ENCODE measurements at places on chromosomes 12 and 14. TPM values are rescaled to one million over a fixed set of nuclear protein-coding genes. Genes with fewer than 3 reads are reported as not detected.
A peak's percentile ranks its signal among the peaks of the same experiment; 100 is the strongest.

DNA sequence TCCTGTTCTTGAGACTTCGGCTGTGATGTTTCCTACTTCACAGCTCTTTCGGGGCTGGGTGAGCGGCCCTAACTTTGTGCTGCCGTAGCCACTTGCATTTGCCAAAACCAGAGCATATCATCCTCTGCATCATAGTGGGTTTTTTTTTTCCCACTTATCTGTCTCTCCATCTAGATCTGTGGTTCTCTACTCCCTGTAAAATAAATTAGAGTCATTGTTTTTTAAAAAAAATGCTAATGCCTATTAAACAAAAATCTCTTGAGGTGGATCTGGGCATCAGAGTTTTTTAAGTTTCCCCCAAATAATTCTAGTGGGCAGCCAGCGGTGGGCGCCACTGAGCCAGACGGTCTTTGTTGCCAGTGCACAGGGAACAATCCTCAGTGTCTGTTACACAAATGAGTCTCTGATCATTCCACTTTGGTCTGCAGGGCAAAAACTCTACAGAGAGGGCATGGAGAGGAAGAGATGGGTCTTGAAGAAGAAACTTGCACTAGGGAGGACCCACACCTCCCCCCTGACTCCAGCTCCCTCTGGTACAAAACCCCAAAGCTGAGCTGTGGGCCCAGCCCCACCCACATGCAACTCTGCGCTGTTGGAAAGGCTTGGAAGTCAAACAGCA lies 62.4 kb upstream of the BCL2L14 start:
- no peak for DNase-seq

DNA sequence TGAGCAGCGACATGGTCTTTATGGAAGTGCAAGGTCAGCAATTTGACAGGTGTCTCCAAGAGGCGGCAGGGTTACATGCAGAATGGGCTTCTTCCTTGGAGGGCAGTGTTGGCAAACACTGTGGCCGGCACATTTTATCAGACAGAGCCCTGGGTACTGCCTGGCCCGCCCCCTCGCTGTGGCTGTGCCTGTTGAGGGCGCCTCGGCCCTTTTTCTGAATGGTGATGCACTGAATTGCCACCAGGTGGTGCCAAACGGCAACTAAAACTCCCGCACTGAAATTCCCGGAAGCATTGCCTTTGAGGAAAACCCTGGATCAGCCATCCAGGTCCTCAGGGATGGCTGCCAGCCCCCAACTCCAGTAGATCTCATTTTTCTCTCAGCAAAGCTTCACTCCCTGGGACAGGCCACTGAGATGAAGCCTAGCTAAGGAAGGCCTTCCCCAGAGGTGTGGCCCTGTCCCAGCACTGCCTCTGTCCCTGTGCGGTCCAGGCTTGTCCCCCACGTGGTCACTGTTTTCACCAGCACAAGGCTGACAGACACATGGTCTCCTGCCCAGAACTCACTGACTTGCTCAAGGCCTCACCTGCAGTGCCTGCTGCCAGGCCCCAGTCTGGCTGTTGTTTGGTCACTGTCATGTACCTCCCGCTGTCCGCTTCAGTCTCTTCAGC lies 73.6 kb downstream of the TESC start:
- DNase-seq = peak; percentile 84

- no peak for DNase-seq
These were observed 74.4 kb upstream of the ANO4 start for GRCh38 chr12:100720016-100720654.

DNA sequence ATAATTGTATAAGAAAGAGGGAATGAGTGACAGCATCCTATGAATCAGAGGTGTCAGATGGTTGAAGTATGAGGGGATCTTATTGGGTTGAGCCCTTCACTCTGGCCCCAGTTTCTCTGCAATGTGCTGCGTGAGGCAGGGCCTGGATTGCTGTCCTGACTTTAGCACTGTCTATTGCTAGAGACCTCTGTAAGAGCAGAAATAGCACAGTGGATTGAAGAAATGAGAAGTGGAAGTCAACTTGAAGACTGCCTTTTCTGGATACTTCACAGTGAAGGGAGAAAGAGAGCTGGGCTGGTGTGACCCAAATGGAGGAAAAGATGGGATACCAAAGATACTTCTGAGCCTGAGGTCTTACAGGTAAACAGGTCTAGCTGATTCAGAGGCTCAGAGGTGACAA lies 5.8 kb downstream of the ASCL4 start:
- DNase-seq = no peak

- no peak for DNase-seq
These were observed 82.8 kb downstream of the CRACR2A start for GRCh38 chr12:3670083-3670620.

DNA sequence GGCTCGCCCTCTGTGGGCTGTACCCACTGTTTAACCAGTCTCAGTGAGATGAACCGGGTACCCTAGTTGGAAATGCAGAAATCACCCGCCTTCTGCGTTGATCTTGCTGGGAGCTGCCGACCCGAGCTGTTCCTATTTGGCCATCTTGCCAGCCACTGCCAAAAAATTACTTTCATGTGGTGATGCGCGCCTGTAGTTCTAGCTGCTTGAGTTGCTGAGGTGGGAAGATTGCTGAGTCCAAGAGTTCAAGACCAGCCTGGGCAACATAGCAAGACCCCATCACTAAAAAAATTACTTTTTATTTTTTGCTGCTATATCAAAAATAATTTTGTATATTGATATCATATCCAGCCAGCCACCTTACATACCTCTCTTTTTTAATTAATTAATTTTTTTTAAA lies 18.4 kb downstream of the BRMS1L start:
- DNase-seq = no peak

GRCh38 chr12:66636771-66637170 lies 42.1 kb downstream of the GRIP1 start:
- peak; percentile 68 for DNase-seq

DNA sequence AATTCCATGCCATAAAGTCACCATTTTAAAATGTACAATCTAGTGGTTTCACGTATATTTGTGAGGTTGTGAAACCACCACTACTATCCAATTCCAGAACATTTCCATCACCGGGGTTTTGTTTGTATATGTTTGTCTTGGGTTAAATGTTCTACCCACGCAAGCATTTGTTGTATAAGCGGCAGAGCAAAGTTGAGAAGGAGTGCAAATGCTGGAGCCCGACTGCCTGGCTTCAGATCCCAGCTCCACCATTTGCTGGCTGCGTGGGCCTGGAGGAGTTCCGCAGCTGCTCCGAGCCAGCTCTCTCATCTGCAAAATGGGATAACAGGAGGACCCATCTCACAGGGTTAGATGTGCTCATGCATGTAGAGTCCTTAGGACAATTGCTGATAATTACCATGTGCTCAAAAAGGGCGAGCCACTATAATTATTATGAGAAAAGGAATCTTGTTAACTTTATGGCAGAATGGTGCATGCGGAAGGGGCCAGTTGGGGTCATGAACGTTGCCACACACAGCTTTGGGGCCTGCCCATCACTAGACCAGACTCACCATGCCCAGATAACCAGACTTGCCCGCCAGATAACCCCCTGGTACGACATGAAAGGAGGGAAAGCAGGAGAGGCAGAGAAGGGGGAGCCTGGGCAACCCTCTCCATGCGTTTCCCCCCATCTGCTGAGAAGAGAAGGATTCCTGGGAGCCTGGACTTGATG lies 6.4 kb downstream of the ACTN1 start:
- DNase-seq = peak; percentile 63

- DNase-seq = no peak
These were observed at the start of gene BIN2 for GRCh38 chr12:51323966-51324895. Gene BIN2 (minus strand): TSS chr12:51324174. CDS start chr12:51324102, 72 bp downstream.

GRCh38 chr12:122757568-122757967 lies 4.9 kb downstream of the DENR start:
- DNase-seq = no peak

DNA sequence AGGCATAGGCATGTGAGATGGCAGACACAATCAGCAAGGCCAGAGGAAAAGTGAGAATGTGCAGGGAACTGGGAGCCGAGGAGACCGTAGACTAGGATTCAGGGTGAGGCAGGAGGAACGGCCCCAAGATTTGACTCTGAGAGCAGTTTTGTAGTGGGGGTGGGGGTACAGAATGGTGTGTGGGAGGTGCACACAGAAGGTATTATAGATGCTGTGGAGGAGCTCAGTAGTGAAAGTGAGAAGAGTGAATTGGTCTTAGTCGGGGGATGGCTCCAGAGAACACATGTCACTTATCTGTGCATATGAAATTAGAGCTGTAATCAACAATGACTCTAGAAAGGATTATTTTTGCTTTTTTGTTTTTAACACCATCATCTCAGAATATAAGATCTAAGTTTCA lies 11.9 kb downstream of the ZNF664 start:
- DNase-seq = no peak

DNA sequence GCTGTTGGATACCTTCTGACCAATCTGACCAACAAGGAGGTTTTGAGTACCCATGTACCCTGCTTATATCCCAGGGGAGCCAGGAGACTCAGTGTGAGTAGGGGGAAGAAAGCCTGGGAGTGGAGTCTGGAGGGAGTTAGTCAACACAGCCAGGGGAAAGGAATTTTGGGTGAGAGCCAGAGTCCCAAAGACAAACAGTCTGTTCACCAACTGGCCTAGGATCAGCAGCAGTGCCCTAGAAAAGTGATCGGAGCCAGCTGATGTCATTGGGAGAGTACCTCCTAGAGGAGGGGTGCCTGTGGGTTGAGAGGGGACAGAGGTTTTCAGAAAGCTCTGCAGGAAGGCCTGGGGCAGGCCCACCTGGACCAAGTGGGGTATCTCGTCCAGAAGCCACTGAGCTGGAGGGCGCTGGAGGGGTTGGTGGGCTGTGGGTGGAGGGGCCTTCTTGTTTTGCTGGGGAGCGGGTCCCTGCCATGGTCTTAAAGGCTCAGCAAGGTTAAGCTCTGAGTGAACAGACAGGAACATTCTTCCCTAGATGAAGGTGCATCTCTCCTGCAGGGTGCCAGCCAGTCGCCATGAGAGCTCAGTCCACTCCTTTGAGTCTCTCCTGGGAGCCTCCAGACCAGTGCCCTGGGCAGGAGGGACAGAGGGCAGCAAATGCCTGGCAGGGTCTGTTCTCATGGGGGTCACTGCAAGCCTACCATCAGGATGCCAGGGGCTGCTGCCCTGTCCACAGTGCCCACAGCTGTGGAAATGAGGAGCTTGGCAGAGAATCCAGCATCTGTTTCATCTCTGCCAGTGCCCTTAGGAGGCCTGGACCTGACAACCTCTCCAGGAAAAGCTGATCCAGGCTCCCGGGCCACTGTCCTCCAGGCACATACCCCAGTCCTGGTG lies 63.6 kb downstream of the CHGA start:
- peak; percentile 83 for DNase-seq

DNA sequence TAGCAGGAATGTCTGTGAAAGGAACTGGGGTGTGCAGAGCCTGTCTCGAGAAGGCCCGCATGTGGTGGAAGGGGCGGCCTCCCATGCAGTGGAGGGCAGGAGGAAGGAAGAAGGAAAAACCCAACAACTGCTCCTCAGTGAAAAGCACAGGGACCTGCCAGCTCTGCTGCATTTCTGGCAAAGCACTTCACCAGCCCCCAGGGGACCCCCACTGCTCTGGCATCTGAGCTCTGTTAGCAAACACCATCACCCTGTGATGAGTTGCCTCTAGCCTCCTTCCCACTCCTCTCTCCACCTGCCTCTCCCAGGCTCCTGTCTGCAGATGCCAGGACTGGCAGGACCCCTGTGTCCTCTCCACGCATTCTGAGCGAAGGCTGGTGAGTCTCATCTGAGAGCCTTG lies 69.0 kb upstream of the DDX11 start:
- peak; percentile 46 for DNase-seq

GRCh38 chr12:53820514-53821306 lies 68.9 kb upstream of the CISTR start:
- DNase-seq = no peak

DNA sequence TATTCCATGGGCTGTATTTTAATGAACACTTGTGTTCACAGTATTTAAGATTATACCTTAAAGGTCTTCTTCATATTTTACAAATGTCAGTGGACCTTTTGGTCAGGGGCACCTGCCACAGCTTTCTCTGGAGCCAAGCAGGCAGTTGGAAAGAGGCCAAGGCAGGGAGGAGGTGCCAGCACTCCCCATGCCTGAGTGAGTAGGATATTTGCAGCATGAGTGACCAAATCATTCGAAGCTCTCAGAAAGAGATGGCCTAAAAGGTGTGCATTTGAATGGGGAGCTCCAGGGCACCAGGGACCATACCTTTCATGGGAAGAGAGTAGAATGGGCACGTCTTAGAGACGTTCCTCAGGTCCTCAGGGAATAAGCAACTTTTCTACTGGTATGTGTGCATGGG lies 121.6 kb downstream of the GPR135 start:
- no peak for DNase-seq

- DNase-seq = no peak
These were observed 23.6 kb downstream of the ZNF664 start for GRCh38 chr12:123996581-123996980.

The PRIMA1 gene
- total RNA-seq = 12.4 TPM

The KLRK1 gene
- 0.33 TPM for total RNA-seq

The STAB2 gene
- not detected for total RNA-seq

The NABP2 gene
- total RNA-seq = 30.2 TPM

The GLIPR1L2 gene
- 3.0 TPM for total RNA-seq

The NRXN3 gene
- total RNA-seq = 46.3 TPM

The C12orf50 gene
- not detected for total RNA-seq
